ENCODE measurements at places on chromosomes 12 and 14.
A peak's percentile ranks its signal among the peaks of the same experiment; 100 is the strongest.

DNA sequence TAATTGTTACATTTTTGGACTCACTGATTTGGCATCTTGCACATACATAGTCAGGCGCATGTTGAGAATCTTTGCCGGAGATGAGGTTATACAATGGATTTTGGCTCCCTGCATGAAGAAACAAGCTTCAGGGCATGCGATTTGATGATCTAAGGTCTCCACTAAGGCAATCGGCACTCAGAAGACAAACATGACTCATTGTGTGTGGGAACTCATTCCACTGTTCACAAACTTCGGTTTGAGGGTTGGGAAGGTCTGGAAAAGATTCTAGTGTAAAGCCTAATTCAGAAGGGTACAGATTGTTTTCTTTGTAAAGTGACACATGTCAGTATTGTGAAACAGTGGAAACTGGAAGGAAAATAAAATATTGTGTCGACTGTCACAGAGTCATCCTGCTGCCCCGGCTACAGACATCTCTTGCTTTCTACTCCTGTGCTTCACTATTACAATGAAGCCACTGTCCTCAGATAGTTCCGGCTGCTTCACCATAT is 192.6 kb upstream of the HMGA2 start:
- DNase-seq, result peak; percentile 99

- peak; percentile 32 for DNase-seq
Observed at GRCh38 chr14:99807413-99808153, 14.4 kb downstream of the EML1 start.

- DNase-seq, result peak; percentile 35
Observed at GRCh38 chr12:2168808-2169207, 116.0 kb downstream of the CACNA1C start.

- peak; percentile 77 for DNase-seq
Observed at GRCh38 chr12:14394317-14395073, 29.0 kb downstream of the ATF7IP start.

- DNase-seq, result no peak
Observed at GRCh38 chr12:17215759-17216570, 610.0 kb upstream of the LMO3 start.

GRCh38 chr14:65731933-65732506 is 319.5 kb downstream of the FUT8 start:
- no peak for DNase-seq

GRCh38 chr12:102169922-102170621 is 27.6 kb downstream of the PMCH start:
- peak; percentile 20 for DNase-seq

- no peak for DNase-seq
Observed at GRCh38 chr14:20743556-20743955, 2.1 kb upstream of the EDDM3A start.

- no peak for DNase-seq
Observed at GRCh38 chr14:100944052-100944451, 40.5 kb upstream of the RTL1 start.

DNA sequence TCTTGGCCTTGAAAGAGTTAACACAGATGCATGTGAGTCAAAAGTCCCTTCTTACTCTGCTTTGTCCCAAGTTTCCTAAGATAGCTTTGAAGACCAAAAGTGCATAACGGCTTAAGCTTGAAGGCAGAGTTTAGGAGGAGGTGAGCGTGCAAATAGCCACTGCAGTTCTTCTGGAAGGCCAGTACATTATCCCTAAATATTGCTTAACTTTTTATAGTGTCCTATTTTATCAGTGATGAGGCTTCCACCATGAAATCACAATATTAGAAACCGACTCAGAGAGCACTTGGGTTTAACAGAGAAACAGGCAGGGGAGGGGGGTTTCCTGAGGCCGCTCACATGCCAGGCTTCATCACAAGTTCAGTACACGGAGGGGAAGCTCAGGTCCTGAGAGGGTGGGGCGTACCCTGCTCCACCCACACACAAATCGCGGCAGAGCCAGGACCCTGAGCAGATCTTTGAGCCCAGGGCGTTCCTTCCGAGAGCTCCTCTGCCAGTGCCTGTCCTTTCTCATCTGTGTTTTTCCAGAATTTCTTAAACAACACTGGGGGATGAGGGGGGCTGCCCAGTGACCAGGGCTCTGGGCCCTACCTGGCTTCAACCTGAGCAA is 26.8 kb upstream of the BDKRB2 start:
- no peak for DNase-seq

DNA sequence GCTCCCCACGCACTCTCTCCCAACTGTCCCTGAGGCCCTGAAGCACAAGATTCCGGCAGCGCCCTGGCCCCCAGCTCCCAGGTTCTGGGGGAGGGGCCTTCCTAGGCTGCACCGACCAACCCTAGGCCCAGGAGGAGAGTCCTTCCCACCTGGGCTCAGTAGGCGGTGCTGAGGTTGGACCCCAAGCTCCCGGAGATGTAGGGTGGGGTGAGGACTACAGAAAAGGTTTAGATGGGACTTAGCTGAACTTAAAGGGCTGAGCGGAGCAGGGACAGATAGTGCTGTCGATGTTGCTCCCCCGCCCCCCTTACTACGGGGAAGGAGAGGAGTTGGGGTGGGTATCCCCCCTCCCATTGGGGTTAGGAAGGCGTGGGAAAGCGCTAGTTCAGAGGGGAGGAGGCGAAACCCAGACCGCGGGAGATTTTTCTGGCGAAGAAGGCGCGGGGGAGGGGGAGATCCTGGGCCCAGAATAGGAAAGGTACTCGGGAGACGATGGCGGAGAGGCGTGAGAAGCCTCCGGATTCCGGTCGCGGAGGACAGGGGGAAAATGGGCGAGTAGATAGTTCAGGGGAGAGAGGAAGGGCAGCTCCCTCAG is 4.2 kb upstream of the BAZ2A start:
- no peak for DNase-seq

DNA sequence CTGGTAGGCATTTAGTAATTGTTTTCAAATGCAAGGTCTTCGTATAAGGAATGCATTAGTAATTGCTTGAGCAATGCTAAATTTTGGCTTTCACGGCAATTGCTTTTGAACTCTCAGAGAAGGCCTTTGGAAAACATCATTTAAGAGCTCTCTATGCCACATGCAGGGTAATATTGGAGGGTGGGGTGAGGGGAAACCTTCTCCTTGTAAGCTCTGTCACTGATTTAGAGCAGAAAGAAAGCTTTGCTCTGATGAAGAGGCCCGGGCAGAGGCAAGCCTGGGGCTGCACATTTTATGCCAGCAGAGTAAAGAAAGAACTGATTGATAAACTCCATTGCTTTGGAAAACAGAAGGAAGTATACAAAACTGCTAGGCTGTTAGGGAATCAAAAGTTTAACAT is 70.9 kb downstream of the TRIM9 start:
- peak; percentile 23 for DNase-seq

All from fibroblast of skin of right quadriceps (primary cell).